Effector memory CD4-positive, alpha-beta T cell (primary cell): ENCODE measurements at places on chromosomes 11 and 22.

DNA sequence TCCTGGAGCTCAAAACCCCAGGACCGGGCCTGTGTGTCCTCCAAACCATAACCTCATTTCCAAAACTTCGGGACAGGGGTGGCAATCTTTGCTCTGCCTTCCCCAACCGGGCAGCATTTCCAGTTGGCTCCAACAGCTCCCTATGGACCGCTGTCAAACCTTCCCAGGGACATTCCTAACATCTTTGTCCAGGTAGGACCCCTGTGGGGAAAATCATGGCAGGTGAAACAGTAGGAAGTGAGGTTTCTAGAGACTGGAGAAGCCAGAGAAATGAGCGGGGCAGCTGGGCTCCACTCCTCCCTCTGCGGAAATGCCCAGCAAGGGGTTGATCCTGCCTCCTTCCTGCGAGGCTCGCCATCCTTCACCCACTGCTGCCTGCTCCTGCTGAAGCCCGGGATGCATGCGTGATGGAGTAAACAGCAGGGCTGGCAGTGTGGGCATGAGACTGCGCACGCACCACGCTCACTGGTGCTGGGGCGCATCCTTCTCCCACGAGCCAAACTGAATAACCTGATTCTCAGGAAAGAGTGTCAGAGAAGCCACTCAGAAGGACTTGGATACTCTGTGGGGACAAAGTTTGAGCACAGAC is 136.4 kb downstream of the BUD13 start:
- DNase-seq, result no peak

DNA sequence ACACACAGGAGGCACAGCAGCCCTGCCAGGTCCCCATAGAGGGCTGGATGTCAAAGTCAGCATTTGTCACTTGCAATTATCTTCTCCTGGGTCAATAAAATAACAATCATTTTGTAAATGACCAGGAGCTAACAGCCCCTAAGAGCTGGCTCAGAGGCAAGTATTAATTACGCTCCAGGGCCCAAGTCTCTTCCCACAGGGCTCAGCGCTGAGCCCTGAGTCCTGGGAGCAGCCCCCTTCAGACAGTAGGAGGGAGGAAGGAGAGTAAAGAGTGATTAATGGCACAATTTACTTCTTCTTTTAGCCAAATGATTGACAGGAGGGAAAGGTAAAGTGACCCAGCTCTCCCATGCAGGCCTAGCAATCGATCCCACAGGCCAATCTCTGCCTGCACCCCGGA is 99.0 kb upstream of the DRD2 start:
- DNase-seq, result no peak

DNA sequence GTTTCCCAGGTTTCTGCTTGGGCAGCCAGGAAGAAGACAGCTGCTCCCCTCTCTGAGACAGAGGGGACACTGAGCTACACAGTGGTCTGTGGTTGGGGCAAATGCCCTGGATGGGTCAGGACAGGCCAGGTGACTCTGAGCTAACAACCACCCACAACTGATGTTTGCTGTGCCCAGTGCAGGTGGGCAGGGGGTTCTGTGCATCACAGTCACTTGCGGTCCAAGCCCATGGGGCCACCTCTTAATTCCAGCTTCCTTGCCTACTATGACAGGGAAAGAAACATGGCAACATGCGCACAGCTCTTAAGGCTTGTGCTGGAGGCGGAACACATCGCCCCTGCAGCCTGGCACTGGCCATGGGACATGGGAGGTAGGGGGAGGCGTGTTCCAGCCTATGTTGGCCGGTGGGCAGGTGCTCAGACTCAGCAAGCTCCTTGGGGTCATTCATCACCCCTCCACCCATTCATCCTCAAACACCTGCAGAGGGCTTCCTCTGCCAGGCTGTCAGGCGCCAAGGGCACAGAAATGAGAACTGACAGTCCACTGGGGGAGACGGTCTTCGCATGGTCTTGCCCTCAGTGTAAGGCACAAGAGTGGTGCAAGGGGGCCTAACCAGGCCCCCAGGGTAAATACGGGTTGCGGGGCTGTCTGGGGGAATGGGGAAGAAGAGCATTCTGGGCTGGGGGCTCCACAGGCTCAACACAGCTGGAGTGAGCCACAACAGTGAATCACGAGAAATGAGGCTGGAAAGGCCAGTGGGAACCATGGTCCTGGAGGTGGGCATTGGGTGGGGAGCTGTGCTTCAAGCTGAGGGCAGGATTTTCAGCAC is 55.6 kb downstream of the ARFGAP3 start:
- DNase-seq, result no peak

- no peak for DNase-seq
These were observed 20.3 kb upstream of the PARVA start for GRCh38 chr11:12356944-12357655.

DNA sequence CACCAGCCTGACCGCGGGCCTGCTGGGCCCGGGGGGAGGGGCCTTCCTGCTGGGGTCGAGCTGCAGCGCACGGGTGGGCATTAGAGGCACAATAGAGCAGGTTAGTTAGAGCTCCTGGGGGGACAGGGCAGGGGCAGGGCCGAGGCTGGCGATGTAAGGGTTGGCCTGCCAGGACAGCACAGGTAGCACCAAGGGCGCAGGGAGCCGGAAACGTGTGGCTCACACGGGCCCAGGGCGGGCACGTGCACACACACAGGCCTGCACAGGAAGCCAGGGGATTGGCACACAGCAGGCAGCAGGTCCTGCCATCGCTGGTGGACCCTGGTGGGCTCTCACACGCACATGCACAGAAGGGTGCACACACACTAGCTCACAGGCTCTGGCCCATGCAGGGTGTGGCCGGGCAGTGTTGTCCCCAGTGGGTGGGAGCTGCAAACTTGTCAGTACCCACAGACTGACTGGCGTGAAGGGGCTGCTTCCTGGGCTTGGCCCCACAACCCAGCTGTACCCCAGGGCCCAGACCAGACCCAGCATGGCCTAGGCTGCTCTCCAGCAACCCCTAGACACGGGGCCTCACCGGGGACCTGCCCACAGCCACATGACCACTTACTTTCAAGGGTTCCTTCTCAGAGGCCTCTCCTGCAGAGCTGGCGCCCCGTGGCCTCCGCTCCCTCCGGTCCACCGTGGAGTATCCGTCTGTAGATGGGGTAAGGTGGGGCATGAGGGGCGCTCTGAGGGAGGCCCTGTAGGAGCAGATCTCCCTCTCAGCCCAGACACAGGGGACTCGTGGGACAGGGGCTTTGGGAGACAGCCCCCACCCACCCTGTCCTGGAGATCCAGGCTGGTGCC is 29.9 kb upstream of the TXNRD2 start:
- no peak for DNase-seq

DNA sequence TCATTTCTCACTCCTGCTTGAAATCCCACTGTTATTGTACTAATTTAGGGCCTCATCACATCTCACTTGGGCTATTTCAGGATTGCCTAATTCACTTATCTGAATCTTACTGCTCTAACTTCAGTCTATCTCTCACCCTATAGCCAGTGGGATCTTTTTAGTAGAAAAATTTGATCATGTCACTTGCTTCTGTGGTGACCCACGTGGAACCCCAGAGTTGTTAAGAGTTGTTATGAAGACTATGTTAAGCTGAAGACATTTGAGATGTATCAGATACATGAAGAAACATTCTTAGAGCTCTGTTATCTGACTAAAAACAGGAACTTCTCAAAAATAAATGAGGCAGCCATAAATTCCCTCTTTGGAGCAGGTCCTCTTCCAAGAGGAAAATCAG is 1375.6 kb upstream of the TENM4 start:
- no peak for DNase-seq

- DNase-seq, result no peak
These were observed 178.5 kb upstream of the ZBED5 start for GRCh38 chr11:11036185-11036847.
